T-helper 22 cell (primary cell): ENCODE measurements at places on chromosomes 1 and 21.
A peak's percentile ranks its signal among the peaks of the same experiment; 100 is the strongest.

- peak; percentile 27 for DNase-seq
Measured at GRCh38 chr1:194289569-194290266, 1103.3 kb upstream of the B3GALT2 start.

DNA sequence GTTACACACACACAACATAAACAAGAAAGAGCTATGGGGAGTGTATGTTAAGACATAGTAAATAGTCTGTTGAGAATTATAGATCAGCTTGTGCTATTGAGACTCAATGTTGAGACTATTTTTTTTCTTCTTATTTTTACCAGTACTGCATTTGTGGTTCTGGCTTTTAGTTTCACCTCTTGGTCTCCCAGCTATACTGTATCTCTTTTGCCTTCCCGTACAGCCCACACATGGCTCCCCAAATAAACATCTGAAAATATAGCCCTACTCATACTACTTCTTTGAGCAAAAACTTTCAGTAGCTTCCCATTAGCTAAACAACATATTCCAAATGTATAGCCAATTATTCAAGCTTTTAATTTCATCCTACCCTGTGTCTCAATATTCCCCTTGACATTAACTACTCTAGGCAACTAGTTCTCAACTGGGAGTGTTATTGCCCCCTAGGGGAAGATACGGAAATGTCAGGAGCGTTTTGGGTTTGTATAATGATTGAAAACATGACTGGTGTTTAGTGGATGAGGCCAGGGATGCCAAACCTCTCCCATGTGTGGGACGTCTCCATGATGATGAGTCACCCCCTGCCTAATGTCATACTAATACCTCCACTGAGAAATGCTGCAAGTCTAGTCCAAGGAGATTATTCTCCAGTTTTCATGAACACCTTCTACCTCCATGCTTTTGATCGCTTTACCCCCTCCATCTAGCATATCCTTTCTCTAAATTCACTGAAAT is 6.8 kb downstream of the RPE65 start:
- no peak for DNase-seq

DNA sequence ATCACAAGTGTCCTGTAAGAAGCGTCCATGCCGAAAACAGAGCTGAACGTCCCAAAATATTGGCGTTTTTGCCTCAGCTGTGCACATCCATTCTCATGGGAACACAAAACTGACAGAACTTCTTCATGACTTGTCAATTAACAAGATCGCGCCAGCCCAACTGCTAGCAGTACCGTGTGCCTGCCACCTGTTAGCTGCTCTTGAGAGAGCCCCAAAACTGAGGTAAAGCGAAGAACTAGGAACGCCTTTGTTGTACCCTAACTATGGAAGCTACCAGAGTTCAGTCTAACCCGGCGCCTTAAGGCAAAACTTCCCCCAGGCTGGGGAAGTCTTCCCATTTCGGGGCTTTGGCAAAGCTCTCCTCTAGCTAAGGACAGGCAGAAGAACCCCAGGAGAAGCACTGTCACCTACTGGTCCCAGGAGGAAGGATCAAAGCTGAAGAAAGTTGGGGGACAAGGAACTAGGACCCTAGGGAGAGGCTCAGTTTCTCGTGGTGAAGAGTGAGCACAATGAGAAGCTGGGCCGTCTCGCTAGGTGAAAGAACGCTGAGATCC is 719 bp downstream of the EYA3 start:
- no peak for DNase-seq

DNA sequence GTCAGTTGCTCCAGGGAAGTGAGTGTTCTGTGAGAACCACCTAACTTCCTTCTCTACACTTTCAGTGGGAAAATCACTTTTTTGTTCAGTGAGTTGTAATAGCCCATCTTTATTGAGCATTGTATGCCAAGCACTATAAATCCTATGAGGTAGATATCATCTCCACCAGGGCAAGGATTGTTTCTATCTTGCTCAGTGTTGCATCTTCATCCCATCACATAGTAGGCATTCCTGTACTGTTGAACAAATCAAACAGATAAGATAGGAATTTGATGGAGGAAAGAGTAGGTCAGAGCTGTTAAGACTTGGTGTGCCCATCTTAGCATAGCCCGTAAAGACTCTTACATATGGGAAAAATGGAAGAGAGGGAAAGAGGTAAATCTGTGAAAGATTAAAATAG is 2.9 kb upstream of the PIGV start:
- no peak for DNase-seq

- no peak for DNase-seq
Measured at GRCh38 chr1:22953057-22953739, 19.5 kb downstream of the LACTBL1 start.

DNA sequence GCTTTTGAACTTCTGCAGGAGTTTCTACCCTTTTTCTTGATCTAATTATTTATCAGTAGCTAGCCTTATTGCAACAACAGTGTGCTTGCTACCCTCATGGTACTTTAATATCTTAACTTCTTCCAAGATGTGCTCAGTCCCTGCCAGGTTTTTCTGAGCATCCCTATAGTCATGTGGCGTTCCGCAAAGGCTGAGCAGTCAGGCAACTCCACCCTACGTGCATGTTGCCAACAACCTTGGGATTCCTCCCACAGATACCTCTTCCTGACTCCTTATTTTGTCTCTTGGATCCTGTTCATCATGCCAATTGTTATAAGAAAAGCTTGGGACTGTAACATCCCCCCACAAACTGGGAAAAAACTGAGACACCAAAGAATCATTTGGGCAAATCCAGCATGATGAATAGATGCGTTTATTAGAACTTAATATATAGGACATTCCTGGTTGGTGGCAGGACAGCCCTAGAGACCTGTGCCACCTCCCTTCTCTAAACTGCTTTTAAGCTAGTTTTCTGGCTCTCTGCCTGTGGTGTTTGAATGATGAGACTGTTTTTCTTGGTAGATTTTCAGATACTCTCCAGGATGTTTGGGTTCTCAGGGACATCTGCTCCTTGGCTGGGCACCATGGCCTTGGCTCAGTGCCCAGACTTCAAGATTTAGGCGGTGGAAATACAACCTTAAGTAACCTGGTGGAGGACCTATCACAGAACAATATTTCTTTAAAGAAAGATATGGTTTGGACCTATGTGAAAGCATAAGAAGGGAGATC is 27.1 kb upstream of the KCTD3 start:
- no peak for DNase-seq

DNA sequence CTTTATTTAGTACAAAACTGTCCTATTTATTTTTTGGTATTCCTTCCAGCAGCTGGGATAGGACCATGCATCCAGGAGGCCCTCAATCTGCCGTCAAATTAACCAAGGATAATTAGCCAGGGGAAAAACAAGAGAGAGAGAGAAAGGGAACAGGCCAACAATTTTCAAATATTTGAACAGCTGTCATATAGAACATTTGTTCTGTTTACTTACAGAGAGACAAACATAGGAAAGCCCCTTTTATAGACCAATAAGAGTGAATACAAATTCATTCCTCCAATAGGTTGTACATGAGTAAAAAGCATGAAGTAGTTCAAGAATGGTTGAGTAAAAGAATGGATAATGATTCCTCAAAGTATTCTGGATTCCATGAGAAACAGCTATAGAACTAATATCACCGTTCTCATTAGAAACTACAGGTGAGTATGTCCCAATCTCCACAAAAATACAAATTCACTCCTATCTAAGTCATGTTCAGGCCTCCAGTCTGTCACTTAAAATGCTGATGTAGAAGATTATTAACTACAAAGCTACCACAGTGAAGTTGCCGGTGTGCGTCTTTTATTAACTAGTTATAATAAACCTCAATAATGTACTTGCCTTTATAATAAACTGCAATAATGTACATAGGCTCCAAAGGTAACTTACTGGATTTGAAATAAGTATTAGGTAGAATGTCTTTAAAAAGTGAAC is 64.8 kb upstream of the GNG4 start:
- DNase-seq = no peak

DNA sequence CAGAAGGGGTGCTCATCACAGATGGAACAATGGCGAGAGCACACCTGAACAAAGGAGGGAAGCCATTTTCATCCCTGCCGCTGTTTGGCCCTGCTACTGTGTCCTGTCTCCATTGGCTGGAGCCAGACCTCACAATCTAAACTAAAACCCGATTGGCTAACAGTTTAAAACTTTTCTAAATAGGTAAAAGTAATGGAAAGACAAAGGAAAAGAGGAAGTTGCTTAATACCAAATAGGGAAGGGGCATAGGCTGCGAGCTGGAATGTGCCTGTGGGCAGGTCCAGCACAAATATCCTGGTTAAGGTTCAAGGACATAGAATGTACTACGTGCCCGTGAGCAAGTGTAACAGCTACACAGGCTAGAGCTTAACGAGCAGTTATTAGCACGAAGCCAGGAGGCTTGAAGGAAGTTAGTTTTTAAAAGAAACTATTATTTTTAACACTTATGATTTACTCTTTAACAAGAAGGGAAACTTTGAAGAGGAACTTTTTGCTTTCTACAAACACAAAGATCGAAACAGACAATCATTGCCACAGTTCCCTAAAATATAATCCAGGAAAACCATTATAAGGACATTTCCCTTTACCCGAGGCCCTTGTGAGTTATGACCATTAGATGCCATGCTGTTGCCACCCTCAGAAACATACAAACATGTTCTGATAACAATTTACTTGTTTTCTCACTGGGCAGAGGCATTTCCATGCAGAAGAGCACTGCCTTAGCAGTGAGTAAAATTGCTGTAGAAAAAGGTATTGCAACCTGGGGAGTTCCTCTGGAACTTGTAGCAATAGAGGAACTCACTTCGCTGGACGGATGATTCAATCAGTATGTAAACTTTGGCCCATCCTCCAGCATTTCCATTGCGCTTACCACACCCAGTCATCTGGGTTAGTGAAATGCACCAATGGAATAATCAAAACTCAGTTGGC is 4.8 kb upstream of the PTTG1IP start:
- DNase-seq = no peak

DNA sequence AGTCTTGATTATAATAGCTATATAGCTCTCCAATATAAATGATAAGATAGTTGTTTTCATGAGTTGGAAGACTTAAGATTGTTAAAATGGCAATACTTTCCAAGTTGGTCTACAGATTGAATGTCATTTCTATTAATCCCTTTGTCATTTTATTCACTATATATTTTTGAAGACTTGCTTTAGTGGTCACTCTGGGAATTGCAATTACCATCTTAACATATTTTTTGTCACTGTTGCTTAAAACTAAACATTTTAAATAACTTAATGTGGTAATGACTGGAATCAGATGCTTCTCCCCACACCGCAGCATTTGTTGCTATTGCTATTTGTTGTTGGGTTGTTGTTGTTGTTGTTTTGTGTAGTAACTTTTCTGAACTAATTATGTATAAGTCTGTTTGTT is 1592.9 kb downstream of the MRPL39 start:
- DNase-seq = no peak
